ENCODE measurements at places on chromosomes 3 and 15.
A peak's percentile ranks its signal among the peaks of the same experiment; 100 is the strongest.

DNA sequence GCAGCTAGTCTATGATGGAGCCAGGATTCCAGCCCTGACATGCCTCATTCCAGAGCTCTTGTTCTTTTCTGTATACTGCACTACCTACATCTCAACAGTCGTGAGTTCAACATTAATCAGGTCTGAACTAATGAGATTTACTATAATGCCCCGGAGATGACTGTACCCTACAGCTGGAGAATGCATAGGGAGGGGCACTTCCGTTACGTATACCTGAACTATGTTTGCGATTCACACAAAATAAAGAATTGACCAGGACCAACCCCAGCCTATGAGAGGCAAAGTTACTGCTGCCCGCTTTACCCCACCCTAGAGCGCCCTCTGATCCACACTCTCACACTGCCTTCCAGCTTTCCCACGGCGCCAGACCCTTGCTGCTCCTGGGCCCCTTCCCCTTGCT, 97.0 kb downstream of the IGF2BP2 start:
- no peak for DNase-seq

GRCh38 chr3:69540706-69541581, 155.1 kb upstream of the FRMD4B start:
- no peak for DNase-seq

- no peak for DNase-seq
Observed at GRCh38 chr15:31339558-31339895, 12.9 kb downstream of the KLF13 start.

- no peak for DNase-seq
Observed at GRCh38 chr3:187359798-187360486, 8.2 kb upstream of the RTP4 start.

DNA sequence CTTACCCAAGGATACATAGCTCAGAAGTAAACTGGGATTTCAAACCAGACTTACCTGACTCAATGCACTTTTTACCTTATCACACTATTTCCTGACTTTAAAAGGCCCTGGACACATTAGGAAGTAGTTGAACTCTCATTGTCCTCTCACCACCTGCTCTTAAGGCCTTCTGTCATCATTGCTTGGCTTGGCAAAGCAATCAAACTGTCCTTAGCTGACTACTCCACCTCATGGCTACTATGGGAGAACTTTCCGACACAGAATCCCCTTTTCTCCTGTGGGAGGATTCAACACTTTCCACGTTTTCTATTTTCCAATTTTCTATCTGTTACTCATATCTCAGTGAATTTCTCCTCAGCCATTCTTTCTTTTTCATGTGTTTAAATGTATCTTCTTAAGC, 55.4 kb downstream of the ZNF148 start:
- no peak for DNase-seq

DNA sequence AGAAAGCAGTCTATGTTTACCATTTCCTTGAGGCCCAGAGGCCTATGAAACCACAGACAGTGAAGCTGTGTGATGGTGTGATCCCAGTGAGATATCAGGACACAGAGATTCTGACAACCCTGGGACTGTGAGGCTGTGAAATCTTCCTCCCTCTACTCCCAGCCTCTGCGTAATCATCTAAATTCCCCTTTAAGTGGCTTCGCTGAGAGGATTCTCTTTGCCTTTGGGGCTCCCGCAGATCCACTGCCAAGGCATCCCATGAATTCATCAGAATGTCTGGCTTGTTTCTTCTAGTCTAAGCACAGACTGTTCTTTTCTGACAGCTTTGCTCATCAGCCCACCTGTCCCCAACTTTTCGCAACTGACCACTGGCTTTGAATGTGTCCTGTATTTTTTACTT, 901.2 kb upstream of the NR2F2 start:
- DNase-seq: no peak

DNA sequence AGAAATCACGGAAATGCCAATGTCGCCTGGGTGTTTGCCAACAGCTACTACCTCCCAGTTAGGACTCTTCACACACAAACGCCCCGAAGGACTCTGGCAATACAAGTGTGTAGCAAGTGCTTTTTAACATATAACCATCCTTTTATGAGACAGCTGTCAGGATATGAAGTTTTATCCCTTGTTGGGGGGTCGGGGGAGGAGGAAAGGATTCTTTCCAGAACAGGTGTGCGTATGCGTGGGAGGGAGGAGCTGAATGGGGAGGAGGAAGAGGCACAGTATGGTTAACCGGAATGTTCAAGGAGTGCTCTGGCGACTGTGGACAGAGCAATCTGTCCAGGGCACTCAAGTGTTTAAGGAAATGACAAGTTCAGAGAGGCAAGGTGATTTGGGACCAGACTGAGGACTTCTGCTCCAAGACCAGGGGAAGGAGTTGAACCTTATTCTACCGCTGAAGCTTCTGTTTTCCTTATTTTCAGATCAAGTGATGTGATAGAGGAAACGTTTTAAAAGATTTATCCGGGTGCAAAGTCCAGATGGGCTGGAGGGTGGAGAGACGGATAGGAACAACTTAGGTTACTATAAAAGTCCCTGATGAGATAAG, 1.3 kb downstream of the TSPAN3 start:
- DNase-seq: no peak

GRCh38 chr3:55620351-55621025, 133.4 kb upstream of the WNT5A start:
- no peak for DNase-seq

GRCh38 chr15:22806156-22806555, 19.7 kb downstream of the NIPA1 start:
- no peak for DNase-seq

GRCh38 chr3:105157067-105157765, 209.5 kb upstream of the ALCAM start:
- DNase-seq: no peak

DNA sequence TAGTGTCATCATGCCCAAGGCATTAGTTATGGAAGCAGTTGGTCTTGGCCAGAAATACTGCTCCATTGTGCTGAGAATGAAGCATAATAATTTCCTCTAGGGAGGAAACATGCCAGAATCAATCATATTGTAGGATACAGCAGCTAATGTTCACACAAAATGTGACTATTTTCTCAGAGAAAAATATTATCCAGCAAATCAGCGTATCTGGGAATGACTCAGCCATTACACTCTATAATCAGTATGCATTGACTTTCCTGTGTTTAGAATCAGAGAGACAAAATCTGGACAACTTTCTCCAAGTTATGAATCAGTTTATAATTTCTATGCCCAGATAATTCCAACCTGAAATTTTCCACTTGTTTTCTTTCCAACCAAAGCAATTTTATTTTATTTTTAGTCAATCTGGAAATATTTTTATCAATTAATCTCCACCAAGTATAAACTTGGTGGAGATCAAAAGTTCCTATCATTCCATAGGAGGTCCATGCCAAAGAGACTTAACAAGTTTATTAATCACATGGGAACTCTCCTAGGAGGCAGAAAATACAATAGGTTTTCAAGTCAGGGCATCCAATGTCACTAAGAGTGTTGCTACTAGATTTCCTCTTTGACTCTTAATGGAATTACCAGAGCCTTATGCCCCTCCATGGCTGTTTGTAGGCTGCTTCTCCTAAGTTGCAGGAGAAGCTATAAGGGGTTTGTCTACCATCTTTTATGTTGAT, 36.4 kb downstream of the SUCNR1 start:
- no peak for DNase-seq

DNA sequence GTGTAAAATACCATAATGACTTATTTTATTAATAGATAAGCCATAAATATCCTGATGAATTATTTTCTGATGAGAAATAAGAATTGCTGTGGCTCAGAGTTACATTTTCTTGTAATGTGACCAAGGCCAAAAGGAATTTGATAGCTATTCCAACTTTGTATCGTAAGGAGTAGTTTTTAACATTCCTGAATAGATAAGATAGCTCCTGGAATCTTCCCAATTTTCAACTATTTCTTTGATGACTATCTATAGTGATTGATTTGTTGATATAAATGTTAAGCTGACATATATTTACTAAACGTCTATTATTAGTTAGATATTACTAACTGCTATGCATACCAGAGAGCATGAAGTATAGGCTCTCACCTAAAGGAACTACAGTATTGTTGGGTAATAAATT, 49.1 kb upstream of the SATB1 start:
- no peak for DNase-seq

DNA sequence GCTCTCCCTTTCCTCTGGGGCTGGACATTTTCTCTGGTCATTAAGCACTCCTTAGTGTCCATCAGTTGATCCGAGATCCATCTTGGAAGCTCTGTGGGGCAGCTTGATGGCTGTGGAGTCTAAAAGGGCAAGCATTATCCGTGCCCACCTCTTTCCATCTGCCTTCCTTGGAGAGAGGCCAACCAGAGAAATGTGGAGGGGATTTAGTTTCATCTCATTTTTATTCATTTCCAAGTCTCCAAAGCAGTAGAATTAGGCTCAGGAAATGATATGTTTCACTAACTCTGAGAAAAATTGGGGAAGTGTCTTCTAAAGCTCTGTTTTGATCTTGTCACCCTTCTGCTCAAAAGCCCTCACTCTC, 95.9 kb upstream of the KLHL25 start:
- DNase-seq: peak; percentile 33

DNA sequence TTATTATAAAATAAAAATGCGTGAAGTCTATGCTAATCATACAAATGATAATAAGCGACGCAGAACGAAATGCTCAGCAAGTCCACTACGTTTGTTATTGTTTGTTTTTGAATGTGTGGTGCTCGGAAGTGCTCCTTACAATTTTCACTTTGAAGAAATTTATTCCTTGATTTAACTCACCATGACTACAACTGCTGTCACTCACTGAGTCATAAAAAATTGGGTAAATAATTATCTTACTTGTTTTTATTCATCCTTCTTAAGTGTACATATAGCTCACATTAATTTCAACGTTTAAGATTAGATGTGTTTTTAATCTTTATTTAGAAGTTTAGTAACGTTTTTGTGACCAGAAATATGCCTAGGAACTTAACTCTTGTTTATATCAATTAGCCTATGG, 66.7 kb upstream of the NANOGP8 start:
- DNase-seq: no peak

DNA sequence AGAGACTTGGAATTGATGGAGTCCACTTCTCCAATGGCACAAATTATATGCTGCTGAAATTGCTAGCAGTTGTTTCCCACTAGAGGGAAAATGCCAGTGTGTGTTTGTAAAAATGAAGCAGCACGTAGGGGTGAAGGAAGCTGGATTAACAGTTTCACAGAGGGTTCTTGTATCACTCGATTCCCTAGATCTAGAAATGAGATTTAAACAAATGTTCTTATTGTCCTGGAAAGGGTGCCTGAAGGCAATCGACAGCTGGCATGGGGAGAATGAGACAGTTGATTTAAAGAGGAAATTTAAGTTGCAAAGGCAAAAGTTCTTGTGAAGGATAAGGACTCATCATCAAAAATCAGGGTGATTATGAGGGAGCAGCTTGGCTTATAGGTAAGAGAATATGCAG, 234.8 kb upstream of the ARPP21 start:
- no peak for DNase-seq

GRCh38 chr3:112767177-112767576, 79.5 kb downstream of the CD200R1L start:
- no peak for DNase-seq

DNA sequence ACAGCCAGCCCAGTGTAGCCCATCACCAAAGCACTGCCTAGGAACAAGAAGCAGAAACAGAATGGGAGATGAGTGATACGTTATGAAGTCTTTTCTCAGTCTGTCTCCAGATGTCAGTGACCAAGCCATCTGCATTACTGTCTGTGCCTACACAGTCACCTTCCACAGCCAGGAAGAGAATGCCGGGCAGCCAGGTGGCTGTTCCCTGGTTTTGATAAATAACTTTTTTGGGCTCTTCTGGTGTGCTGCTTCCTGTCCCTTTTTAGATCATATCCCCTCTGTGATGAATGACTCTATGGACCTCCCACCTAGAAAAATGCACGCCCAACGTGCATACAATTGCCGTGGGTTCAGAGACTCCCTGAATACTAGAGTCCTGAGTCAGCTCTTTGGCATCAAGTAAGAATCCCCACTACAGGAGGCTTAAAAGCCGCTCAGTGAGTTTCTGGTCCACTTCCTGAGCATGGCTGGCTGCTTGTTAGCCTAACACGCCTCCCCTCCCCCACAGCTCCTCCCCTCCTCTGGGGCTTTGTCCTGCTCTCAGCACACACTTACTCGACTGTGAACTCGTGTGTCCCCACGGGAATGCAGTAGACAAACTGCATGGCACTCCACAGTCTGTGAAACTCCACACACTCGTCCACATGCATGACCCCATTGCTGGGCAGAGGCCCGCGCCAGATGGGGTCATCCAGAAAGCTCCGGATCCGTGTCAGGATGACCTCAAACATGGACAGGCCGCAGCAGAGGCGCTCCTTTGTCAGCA, 34.7 kb downstream of the NIPA2 start:
- no peak for DNase-seq

DNA sequence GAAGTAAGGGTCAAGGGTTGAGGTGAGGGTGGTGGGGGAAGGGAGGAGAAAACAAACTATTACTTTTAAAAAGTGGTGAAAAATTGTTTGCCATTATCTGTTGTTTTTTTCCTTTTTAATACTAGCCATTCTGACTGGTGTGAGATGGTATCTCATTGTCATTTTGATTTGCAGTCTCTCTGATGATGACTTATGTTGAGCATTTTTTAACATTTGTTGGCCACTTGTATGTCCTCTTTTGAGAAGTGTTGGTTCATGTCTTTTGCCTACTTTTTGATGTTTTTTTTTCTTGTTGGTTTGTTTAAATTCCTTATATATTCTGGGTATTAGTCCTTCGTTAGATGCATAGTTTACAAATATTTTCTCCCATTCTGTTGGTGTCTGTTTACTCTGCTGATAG, 185.9 kb upstream of the ANKRD28 start:
- DNase-seq: no peak

- DNase-seq: peak; percentile 60
Observed at GRCh38 chr15:73873889-73874511, 636 bp downstream of the TBC1D21 start.

DNA sequence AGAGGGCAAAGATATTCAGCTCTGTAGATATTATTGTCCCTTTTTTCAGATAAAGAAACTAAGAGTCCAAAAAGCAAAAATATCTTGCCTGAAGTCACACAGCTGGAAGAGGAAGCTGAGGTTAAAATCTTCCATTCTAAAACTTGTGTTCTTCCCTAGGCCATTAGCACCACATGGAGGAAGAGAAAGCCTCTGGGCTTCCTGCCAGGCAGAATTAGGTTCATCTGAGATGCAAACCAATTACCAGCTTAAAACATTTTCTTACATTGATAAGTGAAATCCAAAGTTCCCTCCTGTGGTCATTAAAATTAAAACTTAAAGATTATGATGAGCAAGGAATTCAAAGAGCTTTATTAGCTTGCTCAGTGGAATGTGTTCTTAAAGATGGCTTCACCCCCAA, 235.3 kb upstream of the SETMAR start:
- DNase-seq: no peak

All from NCI-H1694 (cell line).